ENCODE measurements at places on chromosomes 3 and 15.
A peak's percentile ranks its signal among the peaks of the same experiment; 100 is the strongest.

GRCh38 chr15:98681061-98681460 is 32.7 kb downstream of the IGF1R start:
- no peak for DNase-seq

DNA sequence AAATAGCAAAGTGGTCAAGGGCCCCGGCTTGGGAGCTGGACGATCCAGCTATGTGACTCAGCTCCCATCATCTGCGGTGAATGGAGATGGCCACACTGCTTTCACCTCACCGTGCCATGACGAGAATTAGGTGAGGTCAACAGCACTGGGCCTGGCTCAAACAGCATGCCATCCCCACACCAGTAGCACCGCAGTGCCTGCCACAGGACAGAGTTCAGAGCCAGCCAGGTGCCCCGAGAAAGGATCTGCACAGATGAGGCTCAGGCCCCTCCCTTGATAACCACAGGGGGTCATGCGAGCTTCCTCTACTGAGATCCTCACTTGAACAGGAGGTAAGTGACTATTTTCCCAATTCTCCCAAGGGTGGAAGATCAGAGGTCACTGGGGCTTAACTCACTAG is 29.4 kb downstream of the ZXDC start:
- DNase-seq, result no peak

- DNase-seq, result no peak
Observed at GRCh38 chr15:79916502-79917132, 19.8 kb upstream of the MTHFS start.

- no peak for DNase-seq
Observed at GRCh38 chr15:78976691-78977090, 31.8 kb upstream of the CTSH start.

GRCh38 chr15:48595981-48596380 is 49.5 kb downstream of the FBN1 start:
- no peak for DNase-seq

DNA sequence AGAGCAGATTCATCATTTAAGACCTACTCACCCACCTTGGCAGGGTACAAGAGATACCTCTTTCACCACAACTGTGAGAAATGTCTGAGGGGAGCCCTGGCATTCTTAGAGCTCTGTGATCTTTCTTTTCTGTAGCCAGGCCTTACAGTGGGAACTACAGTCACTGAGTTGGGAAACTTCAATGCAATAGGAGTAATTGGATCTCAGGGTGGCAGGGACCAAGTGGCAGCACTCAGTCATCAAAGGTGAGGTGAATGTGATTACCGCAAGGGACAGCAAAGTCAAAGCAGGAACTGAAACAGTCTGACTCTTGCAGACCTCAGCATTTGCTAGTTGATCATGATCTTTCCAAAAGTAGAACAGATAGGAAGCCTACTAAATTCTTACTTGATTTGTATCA is 7.2 kb upstream of the MCF2L2 start:
- DNase-seq, result peak; percentile 34

- DNase-seq, result no peak
Observed at GRCh38 chr3:36201546-36201945, 178.8 kb upstream of the STAC start.

- DNase-seq, result no peak
Observed at GRCh38 chr3:145900056-145900829, 260.7 kb downstream of the PLOD2 start.

DNA sequence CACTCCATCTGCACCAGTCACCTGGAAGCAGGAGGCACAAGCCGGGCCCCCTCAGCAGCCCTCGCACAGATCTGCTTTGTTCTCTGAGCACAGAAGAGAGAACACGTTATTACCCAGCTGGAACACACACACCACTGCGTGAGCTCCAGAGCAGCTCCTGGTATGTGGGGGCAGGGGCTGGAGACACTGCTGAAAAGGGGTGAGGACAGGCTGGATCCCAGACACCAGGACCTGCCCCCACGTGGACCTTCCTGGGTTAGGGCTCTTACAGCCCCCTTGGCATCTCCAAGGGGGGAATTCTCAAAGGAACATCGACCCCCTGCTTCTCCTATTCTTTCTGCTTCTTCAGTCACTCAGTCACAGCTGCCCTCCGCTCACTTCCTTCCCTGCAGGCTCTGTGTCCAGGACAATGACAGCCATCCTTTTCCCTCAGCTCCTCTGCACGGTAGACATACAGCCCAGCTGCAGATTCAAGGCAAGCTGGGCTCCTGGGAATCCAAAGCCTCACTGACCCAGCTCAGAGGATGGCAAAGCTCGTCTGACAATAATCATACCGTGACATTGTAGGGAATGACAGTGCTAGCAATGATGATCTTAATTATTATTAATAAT is 33.7 kb downstream of the PRR20G start:
- DNase-seq, result no peak

DNA sequence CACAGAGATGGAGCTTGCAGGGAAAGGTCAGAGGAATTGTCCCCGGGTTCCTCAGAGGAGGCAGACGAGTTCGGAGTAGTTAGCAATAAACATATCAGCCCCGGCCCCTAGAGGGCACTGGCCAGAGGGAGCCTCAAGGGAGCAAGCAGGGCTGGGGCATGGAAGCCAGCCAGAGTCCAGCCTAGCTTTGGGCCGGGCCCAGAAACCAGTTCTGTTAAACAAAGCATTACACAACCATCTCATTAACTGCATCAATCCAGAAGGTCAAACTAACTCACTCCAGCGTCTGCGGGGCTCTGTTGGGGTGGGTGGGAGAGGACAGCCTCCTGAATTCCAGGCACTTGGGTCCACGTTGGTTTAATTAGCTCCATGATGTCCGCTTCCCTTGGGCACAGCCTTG is 41.0 kb upstream of the IREB2 start:
- DNase-seq, result no peak

- peak; percentile 30 for DNase-seq
Observed at GRCh38 chr15:78873793-78874765, 1.4 kb downstream of the MORF4L1 start.

GRCh38 chr3:172808969-172809546 is 58.5 kb downstream of the ECT2 start:
- DNase-seq, result no peak

DNA sequence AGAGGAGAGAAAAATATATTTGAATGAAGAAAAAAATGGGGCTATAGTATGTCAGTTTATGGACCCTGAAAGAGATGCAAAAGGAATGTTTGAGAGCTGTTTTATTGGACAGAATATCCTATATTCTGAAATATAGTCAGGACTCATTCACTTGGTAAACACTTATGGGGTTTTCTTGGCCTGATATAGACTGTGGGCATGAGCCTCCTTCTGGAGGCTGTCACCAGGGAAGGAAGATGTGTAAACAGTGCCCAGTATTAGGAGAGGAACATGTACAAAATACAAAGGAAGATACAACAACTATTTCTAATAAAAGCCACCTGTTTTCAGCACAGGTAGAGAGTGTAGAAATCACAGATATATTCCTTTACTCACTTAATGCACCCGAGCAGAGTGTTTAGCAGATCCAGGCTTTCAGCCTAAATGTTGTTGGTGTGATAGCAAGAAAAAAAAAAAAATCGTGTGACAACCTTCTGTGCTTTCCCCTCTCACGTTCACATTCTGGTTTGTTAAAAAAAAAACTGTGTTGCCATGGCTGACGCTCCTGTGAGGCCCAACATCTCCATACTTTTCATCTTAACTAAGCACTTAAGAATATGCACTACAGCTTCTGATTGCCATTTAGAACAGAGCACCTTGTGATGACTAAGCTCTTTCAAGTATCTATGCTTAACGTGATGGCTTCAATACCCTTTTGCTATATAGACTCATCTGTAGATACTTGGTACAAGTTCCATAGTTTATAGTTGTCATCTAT is 134.1 kb downstream of the MBNL1 start:
- no peak for DNase-seq

DNA sequence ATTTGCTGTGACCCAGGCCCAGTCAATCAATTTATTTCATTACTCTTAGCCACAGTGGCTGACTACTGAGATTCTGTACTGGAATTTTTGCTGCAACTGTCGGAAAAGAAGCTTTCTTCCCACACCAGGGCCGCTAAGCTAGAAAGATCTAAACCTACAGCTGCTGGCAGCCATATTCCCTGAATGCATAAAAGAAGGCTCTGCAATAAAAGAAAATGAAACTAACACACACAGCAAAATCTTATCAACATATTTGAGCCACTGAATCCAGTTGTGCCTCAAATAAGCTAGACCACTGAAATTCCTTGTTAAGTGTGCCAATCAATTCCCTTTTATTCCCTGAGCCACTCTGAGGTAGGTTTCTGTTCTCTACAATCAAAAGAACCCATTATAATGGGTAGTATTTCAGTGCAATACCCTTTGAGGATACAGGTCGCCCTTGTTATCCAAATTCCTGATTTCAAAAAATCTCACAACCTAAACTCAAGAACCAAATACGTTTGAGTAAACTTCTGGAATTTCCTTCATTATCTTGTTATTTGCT is 60.3 kb downstream of the MYO9A start:
- DNase-seq, result no peak

DNA sequence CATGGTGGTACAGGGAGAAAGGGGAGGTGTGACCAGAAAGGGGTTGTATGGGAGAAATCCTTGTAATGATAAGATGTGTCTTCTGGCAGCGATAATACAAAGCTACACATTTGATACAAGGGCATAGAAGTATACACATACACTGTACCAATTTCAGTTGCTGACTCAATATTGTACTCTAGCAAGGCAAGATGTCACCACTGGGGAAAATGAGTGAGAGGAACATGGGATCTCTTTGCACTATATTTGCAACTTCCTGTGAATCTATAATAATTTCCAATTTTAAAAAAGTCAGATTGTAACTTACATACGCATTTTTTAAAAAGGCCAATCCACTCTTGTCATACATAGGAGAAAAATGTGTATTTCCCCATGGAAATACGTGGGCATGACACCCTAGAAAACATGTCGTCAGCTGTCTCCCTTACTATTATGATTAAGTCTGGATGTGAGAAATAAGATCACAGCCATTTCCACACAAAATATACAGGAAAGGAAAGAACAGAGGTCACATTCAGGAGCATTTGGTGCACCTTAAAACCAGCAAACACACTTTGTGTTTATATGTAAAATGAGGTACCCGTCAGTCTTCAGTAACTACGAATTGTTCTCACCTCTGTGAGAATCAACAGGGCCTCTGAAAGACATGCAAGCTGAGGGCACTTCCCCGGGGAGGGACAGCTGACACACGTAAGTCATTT is 22.9 kb downstream of the PRR23E start:
- no peak for DNase-seq
